ENCODE measurements at places on chromosomes 13 and 19.

- DNase-seq = no peak
Observed at GRCh38 chr19:932648-933552, 7.1 kb downstream of the ARID3A start.

- no peak for DNase-seq
Observed at GRCh38 chr13:38141792-38142191, 207.9 kb upstream of the UFM1 start.

- DNase-seq = no peak
Observed at GRCh38 chr13:23020246-23020843, 160.4 kb upstream of the SGCG start.

DNA sequence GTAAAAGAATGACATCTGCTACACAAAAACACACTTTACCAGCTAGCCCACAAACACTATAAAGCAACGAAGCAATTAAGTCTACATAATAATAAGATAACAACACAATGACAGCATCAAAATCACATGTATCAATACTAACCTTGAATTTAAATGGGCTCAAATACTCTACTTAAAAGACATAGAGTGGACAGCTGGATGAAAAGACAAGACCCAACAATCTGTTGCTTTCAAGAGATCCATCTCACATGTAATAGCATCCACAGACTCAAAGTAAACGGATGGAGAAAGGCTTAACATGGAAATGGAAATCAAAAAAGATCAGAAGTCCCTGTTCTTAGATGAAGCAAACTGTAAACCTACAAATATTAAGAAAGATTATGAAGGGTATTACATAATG is 2175.9 kb downstream of the PCDH9 start:
- DNase-seq = no peak

- peak; percentile 27 for DNase-seq
Observed at GRCh38 chr13:39942552-39943273, 287.3 kb downstream of the COG6 start.

DNA sequence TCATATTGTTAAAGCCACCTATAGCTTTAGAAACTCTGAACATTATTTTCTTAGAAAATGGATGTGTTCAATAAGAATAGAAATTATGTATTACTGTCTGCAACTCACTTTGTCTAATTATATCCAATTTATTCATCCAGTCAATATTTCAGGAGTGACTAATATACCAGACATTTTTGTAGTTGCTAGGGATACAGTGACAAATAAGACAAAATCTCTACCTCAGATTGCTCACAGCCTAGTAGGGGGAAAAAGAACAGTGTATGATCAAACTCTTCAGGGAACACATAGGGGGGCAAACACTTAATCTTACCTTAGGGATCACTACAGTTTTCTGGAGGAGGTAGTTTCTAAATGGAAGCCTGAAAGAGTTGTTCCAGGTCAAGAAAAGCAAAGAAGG is 8.6 kb downstream of the BRCA2 start:
- no peak for DNase-seq

DNA sequence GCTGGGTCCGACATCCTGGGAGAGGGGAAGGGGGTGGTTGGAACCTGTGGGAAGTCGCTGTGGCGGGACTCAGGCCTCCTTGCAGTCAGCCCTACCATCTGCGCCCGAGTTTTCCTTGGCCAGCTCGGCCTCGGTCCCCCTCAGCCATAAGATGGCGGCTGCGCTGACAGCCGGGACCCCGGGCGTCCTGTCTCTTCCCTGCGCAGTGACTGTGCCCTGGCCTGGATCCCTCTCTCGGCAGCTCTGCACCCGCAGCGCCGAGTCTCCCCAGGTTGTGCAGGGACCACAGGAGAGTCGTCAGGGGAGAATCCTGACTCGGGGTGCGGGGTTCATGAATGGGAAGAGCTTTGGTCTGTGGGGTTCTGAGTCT is 345 bp downstream of the ZNF257 start:
- peak; percentile 1 for DNase-seq

GRCh38 chr19:36665832-36666231 is 805 bp downstream of the ZNF461 start:
- DNase-seq = no peak

DNA sequence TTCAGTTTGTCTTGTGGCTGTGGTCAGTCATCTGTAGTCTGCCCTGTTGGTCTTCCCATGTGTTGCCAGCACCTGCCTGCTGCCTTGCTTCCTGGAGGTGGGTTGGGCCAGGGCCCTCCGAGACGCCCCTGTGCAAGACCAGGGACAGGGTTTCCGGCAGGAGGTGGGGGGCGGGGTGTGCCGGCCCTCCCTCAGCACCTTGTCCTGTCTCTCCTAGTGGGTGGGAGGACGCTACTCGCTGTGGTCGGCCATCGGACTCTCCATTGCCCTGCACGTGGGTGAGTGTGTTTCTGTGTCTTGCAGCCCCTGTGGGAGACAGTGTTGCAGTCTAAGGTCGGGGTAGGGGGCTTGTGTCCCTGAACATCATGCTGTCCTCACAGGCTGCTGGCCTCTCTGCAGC is 11.2 kb upstream of the PDCD2L start:
- DNase-seq = no peak

GRCh38 chr19:52190487-52191293 is 838 bp downstream of the PPP2R1A start:
- no peak for DNase-seq

GRCh38 chr13:31196992-31197391 is 2.8 kb upstream of the B3GLCT start:
- no peak for DNase-seq

GRCh38 chr13:74930402-74931165 is 551.4 kb downstream of the TBC1D4 start:
- DNase-seq = no peak

- DNase-seq = no peak
Observed at GRCh38 chr13:83086948-83087347, 795.3 kb downstream of the SLITRK1 start.

GRCh38 chr19:51691074-51691583 is 2.0 kb upstream of the SPACA6 start:
- no peak for DNase-seq

GRCh38 chr13:32850316-32851052 is 165.7 kb upstream of the KL start:
- no peak for DNase-seq

GRCh38 chr13:91661692-91662490 is 263.5 kb downstream of the GPC5 start:
- DNase-seq = no peak

DNA sequence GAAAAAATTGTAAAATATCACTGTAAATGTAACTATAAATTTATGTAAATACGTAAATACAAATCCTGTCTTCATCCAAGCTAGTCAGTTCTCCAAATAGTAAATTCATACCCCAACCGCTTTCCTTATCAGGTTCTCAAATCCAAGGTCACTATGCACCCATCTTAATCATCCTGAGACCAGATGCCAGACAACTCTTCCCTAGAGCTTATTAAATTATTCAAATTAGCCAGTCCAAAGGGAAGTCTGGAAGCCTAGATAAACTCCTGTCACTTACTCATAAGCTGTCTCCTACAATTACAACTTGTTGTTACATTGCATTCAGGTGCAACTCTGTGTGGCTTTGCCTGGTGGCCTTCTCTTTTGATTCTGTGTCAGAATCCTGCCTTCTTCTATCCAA is 836.1 kb upstream of the PCDH20 start:
- DNase-seq = no peak

- no peak for DNase-seq
Observed at GRCh38 chr13:66700117-66700601, 530.0 kb downstream of the PCDH9 start.

DNA sequence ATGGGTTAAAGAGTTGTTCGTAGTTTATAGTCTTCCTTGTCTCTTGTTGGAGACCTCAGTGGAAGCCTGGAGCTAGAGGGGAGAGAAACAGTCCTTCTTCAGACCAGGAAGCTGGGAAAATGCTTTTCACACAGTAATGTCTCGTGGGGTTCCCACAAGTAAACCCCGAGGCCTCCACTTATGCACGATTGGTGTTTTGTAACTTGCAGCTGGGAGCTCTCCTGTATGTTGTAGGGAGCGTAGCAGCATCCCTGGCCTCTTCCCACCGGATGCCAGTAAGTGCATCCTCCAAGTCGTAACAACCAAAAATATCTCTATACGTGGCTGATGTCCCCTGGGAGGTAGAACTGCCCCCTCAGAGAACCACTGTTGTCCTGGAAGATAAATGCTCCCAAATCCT is 3.5 kb downstream of the CHAF1A start:
- no peak for DNase-seq

GRCh38 chr13:105403086-105403485 is 1132.4 kb downstream of the EFNB2 start:
- no peak for DNase-seq

GRCh38 chr19:35439921-35440320 is 8.1 kb upstream of the FFAR2 start:
- no peak for DNase-seq

GRCh38 chr19:44723299-44723951 is 24.5 kb downstream of the CEACAM16 start:
- DNase-seq = no peak

DNA sequence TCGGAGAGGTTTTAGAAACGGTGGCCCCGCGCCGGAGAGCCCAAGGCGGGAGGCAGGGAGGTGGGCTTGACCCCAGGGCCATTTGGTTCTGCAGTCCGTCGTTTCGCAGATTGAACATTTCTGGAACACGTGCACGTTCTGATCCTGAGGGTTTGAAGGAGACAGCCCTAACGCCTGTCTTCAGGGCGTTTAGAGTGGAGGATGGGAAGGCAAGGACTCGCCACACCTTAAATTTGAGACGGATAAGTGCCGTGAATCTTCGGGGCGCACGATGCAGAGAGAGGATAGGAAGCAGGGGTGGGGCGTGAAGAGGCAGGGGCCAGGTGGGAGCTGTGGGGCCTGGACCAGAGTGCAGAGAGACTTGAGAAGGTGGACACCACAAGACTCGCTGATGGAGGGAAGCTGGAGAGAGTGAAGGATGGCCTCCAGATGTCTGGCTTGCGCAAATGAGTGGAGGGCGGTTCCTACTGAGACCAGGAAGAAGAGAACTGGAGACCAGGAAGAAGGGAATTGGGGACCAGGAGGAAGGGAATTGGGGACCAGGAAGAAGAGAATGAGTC is 804 bp upstream of the MIER2 start:
- no peak for DNase-seq

GRCh38 chr13:113630804-113631203 is 27.2 kb downstream of the ATP4B start:
- no peak for DNase-seq

DNA sequence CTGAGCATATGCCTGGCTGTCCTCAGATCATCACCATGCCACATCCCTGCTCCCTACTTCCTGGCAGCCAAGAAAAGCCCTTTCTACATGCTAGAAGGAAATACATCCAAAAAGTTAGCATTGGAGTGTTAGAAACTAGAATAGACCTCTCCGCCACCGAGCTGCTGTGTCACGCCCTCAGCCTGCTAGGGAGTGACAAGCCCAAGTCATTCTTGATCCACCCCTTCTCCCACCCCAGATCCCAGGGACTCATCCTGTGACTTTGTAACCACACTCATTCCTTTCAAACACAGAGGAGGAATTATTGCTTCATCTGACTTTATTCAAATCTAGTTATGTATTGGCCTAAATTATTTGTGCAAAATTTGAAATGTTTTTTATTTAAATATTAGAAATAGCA is 45.3 kb downstream of the POLR1D start:
- DNase-seq = no peak

- DNase-seq = no peak
Observed at GRCh38 chr19:29544656-29545360, 19.0 kb downstream of the VSTM2B start.

DNA sequence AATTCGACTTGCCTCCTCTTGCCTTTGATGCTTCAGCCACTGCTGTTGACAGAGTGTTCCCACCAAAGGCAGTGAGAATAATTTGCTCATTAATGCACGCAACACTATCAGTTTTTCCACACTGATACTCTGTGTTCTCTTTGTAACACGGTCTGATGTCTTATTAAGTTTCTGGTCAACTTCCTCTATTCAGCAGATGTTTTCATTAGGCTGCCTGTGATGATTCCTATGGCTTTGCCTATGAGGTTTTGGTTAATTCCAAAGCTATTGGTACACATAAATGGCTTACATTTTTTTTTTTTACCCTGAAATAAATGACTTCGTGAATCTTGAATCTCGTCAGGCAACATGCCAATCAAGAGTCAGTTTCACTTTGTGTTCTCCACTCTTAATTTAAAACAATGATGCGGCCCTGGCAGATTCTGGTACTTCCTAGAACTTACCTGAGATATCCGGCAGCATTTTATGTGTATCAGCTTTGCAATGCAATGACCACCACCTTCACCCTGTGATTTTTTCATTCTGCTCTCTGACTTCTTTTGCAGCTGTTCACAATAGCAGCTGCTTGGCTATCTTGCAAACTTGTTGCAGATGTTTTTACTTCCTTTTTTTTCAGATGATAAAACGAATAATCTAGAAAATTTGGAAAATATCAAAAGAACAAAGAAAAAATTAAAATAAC is 27.5 kb upstream of the KL start:
- DNase-seq = no peak

DNA sequence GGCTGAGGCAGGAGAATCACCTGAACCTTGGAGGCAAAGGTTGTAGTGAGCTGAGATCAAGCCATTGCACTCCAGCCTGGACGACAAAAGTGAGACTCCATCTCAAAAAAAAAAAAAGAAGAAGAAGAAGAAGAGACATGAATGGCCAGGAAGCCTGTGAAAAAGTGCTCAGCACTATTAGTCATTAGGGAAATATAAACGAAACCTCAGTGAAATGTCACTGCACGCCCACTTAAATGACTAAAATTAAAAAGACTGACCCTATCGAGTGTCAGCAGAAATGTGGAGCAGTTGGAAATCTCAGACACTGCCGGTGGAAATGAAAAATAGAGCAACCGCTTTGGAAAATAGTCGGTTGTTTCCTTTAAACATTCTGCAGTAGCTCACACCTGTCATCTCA is 5.5 kb upstream of the TYROBP start:
- DNase-seq = no peak

DNA sequence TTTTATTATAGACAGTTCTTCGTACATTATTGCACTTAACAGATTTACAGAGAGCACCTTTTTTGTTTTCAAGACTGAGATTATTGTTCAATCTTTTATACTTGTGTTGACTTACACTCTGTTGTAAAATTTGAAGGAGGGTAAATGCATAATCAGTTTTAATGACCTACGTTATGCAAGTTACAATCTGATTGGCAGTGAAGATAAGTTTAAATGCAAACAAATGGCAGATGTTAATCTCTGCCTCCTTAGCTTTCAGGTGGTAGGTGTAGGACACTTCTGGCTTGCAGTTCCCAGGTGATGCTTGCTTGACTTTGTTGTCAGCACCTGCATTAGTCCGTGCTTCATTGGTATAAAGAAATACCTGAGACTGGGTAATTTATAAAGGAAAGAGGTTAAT is 424.9 kb downstream of the FGF9 start:
- DNase-seq = no peak
